Progenitor cell of endocrine pancreas (in vitro differentiated cells): ENCODE measurements at places on chromosomes 11 and 22. TPM values are rescaled to one million over a fixed set of nuclear protein-coding genes. Genes with fewer than 3 reads are reported as not detected.

The OR51B4 gene
- total RNA-seq: not detected in 2 replicates

The ME3 gene
- total RNA-seq: 6.3 and 8.6 TPM in 2 replicates

The KCNJ4 gene
- total RNA-seq: 1.7 and 2.2 TPM in 2 replicates

The PAX6 gene
- 7.5 and 7.6 TPM in 2 replicates for total RNA-seq

The DAGLA gene
- total RNA-seq: 8.7 and 9.3 TPM in 2 replicates

The RAB6A gene
- total RNA-seq: 81.0 and 88.6 TPM in 2 replicates

The MS4A6E gene
- total RNA-seq: not detected in 2 replicates

The DNAJB13 gene
- 1.1 and 1.4 TPM in 2 replicates for total RNA-seq

The MMP12 gene
- total RNA-seq: not detected in 2 replicates

DNA sequence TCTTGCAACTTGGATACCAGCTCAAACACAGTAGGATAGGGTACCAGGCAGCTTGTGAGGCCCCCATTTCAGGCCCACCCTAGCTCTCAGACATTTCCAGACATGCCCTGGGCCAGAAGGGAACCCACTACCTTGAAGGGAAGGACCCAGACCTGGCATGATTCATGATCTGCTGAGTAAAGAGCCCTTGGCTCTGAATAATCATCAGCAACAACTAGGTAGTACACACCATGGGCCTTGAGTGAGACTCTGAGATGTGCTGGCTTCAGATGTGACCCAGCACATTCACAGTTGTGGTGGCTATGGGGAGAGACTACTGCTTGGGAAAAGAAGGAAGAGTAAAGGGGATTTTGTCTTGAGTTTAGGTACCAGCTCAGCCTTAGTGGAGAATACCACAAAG lies 23.6 kb downstream of the JRKL start:
- no peaks in the 10 kb centered on the region for H3K36me3 ChIP-seq
- no peaks in the 10 kb centered on the region for H3K27me3 ChIP-seq
- DNase-seq: no peak
- no peak overlapping the region for H3K27ac ChIP-seq

DNA sequence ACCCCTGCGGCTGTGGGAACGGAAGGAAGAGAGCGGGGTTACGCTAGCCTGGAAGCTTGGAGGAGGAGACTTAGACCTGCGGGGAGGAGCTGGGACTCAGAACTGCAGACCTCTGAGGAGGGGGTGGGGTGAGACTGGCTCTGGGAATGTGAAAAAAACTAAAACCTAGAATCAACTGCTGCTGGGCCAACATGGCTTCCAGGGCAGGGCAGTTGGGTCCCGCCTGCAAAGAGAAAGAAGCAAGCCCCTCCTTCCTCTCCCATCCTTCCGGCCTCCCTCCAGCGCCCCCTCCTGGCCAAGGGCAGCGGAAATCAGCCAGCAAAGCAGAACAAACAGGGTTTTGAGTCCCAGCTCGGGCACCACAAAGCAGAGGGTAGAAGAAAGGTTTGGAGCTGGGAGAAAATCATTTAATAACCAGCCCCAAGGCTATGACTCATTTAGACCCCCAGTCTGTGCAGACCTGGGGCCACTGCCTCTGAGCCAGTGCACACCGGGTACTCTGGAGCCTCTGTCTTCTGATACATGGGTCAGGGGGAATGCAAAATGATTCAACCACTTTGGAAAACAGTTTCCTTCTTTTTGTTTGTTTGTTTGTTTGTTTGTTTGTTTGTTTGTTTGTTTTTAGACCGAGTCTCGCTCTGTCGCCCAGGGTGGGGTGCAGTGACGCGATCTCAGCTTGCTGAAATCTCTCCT lies 7.3 kb upstream of the NCF4 start:
- H3K27ac ChIP-seq: no peak overlapping the region
- H3K36me3 ChIP-seq: peaks cover 2% of the 10 kb centered on the region
- peak; percentile 46 for DNase-seq
- no peak overlapping the region for H3K4me3 ChIP-seq

DNA sequence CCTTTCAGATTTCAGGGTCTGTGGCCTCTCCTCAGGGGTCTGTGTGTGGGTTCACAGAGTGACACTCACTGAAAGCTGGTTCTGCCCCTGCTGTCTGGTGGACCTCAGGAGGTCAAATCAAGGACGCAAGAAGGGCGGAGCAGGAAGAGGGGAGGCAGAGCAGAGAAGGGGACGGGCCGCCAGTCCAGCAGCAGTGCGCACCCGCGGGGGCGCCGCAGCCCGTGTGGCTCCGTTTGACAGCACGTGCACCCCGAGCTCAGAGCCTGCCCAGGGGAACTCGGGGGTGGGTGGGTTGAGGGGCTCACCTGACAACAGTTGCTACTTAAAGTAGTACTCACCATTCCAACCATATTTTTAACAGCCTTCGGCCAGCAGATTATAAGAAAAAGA lies 71.4 kb upstream of the PITPNB start:
- H3K4me3 ChIP-seq: no peak overlapping the region
- no peak overlapping the region for H3K27ac ChIP-seq
- H3K4me1 ChIP-seq: peaks cover 1% of the 10 kb centered on the region
- no peak for DNase-seq
- peaks cover 8% of the 10 kb centered on the region for H3K36me3 ChIP-seq

- no peak overlapping the region for H3K4me3 ChIP-seq
- no peaks in the 10 kb centered on the region for H3K4me1 ChIP-seq
- H3K27ac ChIP-seq: no peak overlapping the region
- no peaks in the 10 kb centered on the region for H3K27me3 ChIP-seq
- DNase-seq: no peak
Observed at GRCh38 chr11:91231226-91231625, 993.4 kb upstream of the FAT3 start.

- no peaks in the 10 kb centered on the region for H3K27me3 ChIP-seq
- H3K36me3 ChIP-seq: no peaks in the 10 kb centered on the region
- H3K4me1 ChIP-seq: no peaks in the 10 kb centered on the region
- H3K4me3 ChIP-seq: no peak overlapping the region
- no peak overlapping the region for H3K27ac ChIP-seq
Observed at GRCh38 chr11:42036201-42036600, 576.7 kb upstream of the LRRC4C start.

- H3K4me1 ChIP-seq: no peaks in the 10 kb centered on the region
- H3K36me3 ChIP-seq: no peaks in the 10 kb centered on the region
- no peak for DNase-seq
- no peak overlapping the region for H3K4me3 ChIP-seq
- peaks cover 20% of the 10 kb centered on the region for H3K27me3 ChIP-seq
Observed at GRCh38 chr11:125468025-125468424, 28.0 kb downstream of the FEZ1 start.

GRCh38 chr22:22452211-22452610 lies 56.3 kb downstream of the ZNF280B start:
- no peaks in the 10 kb centered on the region for H3K36me3 ChIP-seq
- DNase-seq: no peak
- peaks cover 98% of the 10 kb centered on the region for H3K27me3 ChIP-seq
- no peak overlapping the region for H3K4me3 ChIP-seq
- H3K27ac ChIP-seq: no peak overlapping the region
- no peaks in the 10 kb centered on the region for H3K4me1 ChIP-seq

DNA sequence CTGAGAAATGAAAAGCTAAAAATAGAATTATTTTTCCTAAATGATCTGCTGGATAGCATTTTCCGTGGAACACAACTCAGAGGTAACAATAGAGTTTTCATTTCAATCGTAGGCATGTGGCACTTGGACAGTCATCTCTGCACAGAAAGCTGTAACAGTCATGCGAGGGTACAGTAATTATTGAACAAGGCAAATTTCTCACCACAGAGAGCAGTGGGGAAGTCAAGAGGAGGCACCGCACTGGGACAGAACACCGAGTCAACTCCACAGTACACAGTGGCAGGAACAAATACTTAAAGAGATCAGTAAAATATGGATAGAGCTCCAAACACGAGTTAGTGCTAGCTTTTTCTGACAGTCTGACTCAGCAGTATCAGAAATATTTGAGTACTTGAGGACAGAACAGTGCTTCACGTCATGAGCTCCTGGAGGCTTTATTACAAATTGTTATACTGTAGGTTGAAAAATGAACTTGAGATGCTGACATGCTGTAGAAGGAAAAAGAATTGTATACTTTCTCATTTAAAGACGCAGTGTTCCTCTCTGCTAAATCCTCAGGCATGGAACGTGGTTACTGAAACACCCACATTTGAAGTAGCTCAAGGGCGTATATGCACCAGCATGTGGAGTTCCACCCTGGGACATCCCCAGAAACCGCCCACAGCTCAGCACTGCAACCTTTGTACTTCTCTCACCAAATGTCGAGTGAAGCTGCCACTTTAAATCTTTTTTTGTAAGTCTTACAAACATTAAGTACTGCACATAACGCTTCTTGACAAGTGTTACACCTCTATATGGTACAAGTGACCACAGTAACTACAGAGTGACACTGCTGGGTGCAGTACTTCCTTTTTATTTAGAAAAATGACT lies 27.4 kb upstream of the YPEL1 start:
- no peak overlapping the region for H3K27ac ChIP-seq
- no peak for DNase-seq

DNA sequence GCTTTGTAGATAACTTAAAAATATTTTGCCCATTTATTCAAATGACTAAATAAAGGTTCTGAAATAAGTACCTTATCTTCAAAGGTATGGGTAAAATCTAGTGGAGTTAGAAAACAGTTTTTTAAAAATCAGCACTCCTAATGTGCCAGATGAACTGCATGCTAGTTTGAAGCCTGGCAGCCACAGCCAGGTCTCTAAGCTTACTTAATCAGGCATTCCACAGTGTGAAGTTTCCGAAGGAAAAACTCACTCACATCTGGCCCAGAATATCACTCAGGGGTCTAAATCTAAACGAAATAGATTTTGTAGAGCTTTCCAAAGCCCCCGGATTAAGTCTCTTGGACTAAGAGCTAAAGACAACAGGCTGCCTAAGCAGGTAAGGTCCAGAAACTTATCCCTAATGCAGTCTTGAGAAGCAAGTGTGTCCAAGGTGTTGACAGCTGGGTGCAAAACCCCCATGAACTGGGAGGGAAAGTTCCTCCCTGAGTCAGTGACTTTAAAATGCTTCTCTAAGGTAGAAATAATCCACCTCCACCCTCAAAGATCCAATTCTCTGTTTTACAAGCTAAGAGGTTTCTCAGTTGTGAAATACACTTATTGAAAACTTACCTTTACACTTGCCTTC lies 157.6 kb downstream of the FCHSD2 start:
- H3K4me1 ChIP-seq: peaks cover 39% of the 10 kb centered on the region
- H3K27me3 ChIP-seq: no peaks in the 10 kb centered on the region
- peaks cover 4% of the 10 kb centered on the region for H3K36me3 ChIP-seq
- DNase-seq: no peak
- H3K27ac ChIP-seq: no peak overlapping the region
- H3K4me3 ChIP-seq: no peak overlapping the region

- H3K36me3 ChIP-seq: no peaks in the 10 kb centered on the region
- H3K4me3 ChIP-seq: no peak overlapping the region
- H3K27me3 ChIP-seq: no peaks in the 10 kb centered on the region
- H3K4me1 ChIP-seq: peaks cover 9% of the 10 kb centered on the region
- DNase-seq: no peak
- H3K27ac ChIP-seq: peak overlapping the region; percentile 22
Observed at GRCh38 chr11:70732881-70733196, 334.5 kb downstream of the CTTN start.

DNA sequence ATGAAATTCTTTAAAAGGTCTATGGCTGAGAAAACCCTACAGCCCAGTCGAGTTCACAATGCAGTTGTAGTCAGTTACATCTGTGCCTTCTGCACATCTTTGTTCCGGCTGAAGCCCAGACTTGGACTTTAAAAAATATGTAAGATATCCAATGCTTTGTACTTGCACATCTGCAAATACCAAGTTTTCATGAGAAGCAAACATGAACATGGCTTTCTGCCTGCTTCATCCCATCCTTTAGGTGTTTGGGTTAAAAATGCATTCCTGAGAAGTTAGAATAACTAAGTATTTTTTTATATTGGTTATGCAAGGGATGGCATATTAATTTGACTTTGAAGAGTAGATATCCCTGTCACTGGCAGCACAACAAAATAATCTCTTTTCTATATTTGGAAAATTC lies 528.4 kb downstream of the METTL15 start:
- no peak overlapping the region for H3K27ac ChIP-seq
- no peaks in the 10 kb centered on the region for H3K27me3 ChIP-seq
- H3K36me3 ChIP-seq: no peaks in the 10 kb centered on the region
- no peak overlapping the region for H3K4me3 ChIP-seq

- no peak overlapping the region for H3K4me3 ChIP-seq
- no peaks in the 10 kb centered on the region for H3K27me3 ChIP-seq
- H3K27ac ChIP-seq: no peak overlapping the region
- no peaks in the 10 kb centered on the region for H3K36me3 ChIP-seq
Observed at GRCh38 chr11:16942911-16943310, 71.3 kb downstream of the PLEKHA7 start.

DNA sequence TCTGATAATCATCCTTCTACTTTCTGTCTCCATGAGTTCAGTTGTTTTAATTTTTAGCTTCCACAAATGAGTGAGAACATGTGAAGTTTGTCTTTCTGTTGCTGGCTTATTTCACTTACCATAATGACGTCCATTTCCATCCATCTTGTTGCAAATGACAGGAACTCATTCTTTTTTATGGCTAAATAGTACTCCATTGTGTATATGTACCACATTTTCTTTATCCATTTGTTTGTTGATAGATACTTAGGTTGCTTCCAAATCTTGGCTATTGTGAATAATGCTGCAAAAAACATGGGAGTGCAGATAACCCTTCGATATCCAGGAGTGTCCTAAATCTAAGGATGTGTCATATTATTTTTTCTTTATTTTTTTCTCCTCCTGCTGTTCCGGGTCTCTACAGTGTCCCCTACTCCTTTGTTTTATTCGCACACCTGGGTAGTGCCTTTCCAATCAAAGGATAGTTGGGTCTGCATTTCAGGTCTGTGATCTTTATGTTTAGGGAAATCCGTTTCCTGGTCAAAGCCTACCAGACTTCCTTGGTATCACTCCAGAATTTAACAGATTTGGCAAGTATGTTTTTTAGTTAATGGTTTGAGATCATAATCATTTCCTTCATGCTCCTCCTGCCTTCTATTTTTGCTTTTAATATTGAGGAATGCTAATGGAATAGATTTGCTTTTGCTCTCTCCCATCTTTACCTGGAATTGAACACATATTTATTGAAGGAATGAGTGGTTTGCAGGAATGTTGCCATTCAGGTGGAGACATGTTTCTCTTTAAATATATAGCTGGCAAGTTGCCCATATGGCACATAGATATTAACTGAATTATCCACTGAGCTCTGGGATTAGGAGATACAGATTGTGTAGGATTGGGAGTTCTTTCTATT lies 53.7 kb downstream of the ARHGEF12 start:
- H3K27ac ChIP-seq: no peak overlapping the region
- H3K4me3 ChIP-seq: no peak overlapping the region
- peaks cover 8% of the 10 kb centered on the region for H3K36me3 ChIP-seq
- DNase-seq: no peak
- H3K27me3 ChIP-seq: no peaks in the 10 kb centered on the region

DNA sequence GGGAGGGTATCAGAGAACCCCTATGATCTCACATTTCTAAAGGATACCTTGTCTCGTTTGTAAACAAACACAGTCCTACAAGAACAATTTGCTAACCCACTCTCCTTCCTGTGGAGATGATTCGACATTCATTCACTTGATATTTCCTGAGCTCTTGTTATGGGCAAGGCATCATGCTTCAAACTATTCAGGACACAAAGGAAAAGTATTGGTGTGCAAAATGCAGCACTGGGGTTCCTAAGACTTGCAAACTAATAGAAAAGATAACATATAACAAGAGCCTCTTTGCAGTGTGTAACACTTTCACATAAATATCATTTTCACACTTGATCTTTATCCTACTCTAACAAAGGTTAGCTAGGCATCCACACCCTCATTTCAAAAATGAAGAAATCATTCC lies 211.5 kb upstream of the BLID start:
- no peaks in the 10 kb centered on the region for H3K27me3 ChIP-seq
- H3K4me1 ChIP-seq: no peaks in the 10 kb centered on the region
- no peak for DNase-seq
- H3K36me3 ChIP-seq: no peaks in the 10 kb centered on the region
